ENCODE measurements at places on chromosomes 2 and 18.

DNA sequence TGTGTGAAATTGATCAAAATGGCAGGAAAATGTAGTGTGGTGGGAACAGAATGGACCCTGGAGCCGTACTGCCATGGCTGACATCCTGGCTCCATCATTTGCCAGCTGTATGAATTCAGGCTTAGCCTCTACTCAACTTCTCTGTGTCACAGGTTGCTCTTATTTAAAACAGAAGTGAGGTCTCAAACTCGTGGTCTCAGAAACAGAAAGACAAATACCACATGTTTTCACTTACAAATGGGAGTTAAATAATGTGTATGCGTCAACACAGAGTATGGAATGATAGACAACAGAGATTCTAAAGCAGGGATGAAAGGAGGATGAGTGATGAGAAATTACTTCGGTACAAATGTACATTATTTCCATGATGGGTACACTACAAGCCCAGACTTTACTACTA is 227.4 kb downstream of the DCC start:
- DNase-seq, result no peak

DNA sequence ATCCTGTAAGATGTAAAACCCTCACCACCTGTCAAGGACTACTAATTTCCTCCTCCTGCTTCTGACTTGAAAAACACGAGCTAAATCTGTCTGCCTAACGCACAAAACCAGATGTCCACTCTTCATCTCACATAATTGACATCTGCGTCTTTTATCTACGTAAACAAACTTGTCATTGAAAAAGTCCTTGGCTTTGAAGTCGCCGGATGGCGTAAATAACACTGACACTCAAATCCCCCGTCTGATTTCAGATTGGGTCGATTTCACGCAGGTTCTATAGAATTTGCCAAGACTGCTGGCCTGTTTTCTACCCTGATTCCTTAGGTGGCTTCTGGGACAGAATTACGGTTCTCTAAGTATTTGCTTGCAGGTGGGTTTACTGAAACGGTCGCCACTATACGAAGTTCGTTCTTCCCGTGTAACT is 539 bp upstream of the MOB4 start:
- no peak for DNase-seq

GRCh38 chr2:26172871-26173775 is at the start of gene GAREM2:
GAREM2 (plus strand) TSS chr2:26173088; CDS start chr2:26173221, 133 bp downstream.
- no peak for DNase-seq

DNA sequence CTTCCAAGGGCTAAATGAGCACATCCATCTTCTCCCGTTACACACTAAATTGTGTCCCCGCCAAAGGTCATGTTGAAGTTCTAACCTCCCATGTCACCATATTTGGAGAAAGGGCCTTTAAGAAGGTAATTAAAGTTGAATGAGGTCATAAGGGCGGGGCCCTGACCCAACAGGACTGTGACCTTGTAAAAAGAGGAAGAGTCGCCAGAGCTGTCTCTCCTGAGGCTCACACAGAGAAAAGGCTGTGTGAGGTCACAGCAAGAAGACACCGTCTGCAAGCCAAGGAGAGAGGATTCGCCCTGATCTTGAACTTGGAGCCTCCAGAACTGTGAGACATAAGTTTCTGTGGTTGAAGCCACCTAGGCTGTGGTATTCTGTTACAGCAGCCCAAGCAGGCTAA is 24.1 kb downstream of the TRABD2A start:
- no peak for DNase-seq

DNA sequence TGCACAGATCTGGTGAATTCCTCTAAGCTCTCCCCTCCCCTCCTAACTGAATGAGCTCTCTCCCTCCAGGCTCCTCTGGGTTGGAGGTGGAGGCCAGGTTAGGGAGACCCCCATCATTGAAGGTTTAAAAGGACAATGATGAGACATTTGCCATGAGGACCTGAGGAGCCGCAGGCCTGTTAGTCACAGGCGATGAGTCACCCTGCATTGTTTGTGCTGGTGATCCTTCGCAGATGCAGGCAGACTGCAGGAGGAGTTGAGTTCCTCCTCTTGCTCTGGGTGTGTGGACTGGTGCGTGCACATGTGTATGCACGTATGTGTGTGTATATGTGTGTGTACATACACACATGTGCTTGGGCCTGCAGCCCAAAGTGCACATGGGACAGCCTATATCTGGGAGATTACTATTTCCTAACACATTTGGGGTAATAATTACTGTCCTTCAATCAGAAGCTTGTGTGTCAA is 42.0 kb downstream of the MCFD2 start:
- no peak for DNase-seq

- no peak for DNase-seq
Observed at GRCh38 chr2:3199627-3200345, 177.8 kb downstream of the EIPR1 start.

GRCh38 chr2:207970826-207971180 is 54.5 kb downstream of the PLEKHM3 start:
- DNase-seq, result no peak

DNA sequence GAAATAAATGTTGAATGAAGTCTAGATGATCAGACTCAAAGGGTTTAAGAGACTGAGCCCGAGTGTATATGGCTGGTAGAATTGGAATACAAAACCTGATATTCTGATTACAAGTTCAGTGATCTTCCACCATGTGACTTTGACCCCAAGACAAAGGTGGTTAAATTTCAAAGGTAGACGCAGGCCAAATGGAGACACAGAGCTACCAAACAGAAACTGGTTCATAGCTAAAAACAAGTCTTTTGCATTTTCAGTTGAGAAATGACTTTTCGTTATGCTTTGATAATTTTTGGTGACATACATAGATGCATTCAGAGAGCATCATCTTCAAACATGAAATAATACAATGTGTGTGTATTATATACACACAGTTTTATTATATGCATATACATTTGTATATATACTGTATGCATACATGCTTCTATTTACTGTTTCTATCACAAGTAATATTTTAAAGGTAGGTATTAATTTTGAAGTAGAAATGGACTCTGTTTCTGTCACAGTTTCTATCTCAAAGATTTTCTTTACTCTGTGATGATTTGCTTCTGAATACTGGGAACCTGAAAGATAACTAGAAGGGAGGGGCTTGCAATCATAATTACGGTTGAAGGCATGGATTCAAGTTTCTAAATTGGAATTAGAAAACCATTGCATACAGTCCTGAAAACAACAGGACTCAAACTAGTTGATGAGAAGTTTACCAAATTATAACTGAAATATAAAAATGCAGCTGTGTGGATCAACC is 142.3 kb downstream of the ABCA12 start:
- DNase-seq, result no peak

GRCh38 chr2:49044350-49045079 is 109.8 kb downstream of the FSHR start:
- DNase-seq, result no peak

GRCh38 chr2:69214898-69215297 is 172.1 kb downstream of the GFPT1 start:
- no peak for DNase-seq

DNA sequence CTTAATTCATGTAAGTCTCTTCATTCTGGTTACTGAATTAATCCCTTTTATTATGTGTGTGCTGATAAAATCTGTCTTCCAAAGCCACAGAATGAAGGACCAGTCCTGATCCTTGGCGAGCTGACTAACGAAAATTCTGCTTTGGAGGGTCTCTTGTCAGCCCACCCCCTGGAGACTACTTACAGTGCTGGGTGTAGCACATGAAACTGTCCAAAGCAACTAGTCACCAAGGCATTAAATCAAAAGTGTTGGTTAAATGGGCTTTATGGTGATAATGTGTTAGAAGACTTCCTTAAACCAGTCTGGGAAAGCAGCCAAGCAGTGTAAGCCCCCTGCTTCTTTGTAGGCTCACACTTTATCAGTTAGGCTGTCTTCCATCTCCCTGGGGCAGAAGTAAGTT is 420.2 kb downstream of the SUCLG1 start:
- DNase-seq, result no peak

DNA sequence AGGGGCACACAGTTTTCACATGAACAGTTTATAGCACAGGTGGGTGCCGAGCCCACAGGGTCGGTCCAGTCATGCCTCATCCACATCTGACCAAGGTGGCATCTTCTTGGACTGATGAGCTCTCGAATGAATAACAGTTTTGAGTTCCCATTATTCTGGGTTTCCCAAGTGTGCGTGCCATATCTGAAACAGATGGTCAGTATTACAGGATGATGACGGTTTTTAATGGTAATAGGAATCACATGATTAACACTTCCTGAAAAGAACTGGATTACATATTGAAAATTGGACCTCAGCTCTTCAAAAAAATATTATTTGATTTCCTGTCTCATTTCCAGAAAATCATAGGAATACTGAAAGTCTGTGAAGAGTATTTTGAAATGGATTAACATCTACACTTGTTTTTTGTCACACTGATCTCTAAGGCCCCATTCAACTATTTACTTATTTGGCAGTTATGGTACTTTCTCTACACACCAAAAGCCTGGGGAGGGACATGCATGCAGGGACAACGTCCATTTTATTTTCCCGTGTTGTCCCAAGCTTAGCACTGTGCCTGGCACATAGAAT is 22.2 kb upstream of the NAB1 start:
- DNase-seq, result no peak

- DNase-seq, result no peak
Observed at GRCh38 chr2:105919191-105919811, 174.6 kb downstream of the NCK2 start.

DNA sequence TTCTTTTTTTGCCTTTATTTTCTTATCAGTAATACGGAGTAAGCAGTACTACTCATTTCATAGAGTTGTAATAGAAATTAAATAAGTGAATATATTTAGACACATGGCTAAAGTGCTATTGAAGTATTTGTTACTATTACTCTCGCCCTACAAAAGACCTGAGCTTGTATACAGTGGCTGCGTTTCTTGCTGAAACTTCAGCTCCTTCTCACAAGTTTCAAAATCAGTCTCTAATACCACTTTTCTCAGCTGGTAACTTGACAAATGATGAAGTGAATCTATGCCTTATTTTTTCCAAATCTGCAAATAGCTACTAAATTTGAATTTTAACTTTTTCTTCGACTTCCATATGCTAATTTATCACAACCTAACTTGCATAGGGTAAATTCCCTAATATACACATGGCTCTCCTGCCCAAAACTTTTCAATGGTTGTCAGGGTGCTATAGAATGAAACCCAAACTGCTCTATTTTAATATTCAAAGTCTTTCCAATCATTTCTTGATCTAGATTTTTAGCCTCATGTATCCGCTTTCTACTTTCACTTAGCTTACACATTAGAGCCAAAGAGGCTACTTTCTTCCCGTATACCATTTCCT is 347.8 kb upstream of the GULP1 start:
- DNase-seq, result no peak

GRCh38 chr2:67038195-67038594 is 358.9 kb upstream of the ETAA1 start:
- no peak for DNase-seq

DNA sequence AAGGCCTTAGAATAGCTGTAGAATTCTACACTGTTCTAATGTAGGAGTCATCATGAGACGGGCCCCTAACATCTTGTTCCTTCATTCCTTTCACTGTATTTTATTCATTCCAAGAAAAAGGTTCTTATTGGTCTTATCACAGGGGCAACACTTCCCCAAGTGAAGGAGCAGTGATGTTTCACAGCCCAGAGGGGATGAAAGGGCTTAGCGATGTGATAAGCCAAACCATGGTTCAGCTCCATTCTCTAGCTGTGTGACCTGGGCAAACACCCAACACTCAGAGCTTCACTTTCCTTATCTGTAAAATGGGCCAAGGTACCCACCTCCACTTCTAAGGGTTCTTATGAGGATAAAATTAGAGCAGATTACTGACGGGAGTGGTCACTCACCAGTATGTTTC is 25.4 kb upstream of the HS6ST1 start:
- no peak for DNase-seq

DNA sequence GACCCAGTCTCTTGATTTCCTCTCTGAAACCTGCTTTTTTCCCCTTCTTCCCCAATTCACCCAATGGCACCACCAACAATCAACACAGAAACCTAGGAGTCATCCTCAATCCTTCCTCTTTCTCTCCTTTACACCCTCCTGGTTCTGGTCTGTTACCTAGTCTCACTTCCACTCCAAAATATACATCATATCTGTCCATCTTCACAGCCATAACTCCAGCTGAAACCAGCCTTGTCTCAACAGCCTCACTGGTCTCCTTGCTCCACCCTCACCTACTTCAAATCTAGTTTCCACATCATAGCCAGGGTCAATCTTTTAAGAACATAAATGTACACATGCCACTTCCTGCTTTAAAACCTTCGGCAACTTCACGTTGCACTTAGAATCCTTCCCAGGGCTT is 11.8 kb upstream of the TWSG1 start:
- DNase-seq, result no peak

- no peak for DNase-seq
Observed at GRCh38 chr2:148990968-148991367, 47.5 kb upstream of the LYPD6B start.

DNA sequence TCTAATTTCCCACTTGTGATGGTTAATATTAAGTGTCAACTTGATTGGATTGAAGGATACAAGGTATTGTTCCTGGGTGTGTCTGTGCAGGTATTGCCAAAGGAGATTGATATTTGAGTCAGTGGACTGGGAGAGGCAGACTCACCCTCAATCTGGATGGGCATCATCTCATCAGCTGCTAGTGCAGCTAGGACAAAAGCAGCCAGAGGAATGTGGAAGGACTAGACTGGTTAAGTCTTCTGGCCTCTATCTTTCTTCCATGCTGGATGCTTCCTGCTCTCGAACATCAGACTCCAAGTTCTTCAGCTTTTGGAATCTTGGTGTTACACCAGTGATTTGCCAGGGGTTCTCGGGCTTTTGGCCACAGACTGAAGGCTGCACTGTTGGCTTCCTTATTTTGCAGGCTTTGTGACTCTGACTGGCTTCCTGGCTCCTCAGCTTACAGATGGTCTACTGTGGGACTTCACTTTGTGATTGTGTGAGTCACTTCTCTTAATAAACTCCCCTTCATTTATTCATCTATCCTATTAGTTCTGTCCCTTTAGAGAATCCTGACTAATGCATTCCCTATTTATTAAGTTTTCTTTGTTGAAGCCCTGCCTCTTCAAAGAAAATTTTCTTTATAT is 1087.5 kb upstream of the NXPH2 start:
- DNase-seq, result no peak

DNA sequence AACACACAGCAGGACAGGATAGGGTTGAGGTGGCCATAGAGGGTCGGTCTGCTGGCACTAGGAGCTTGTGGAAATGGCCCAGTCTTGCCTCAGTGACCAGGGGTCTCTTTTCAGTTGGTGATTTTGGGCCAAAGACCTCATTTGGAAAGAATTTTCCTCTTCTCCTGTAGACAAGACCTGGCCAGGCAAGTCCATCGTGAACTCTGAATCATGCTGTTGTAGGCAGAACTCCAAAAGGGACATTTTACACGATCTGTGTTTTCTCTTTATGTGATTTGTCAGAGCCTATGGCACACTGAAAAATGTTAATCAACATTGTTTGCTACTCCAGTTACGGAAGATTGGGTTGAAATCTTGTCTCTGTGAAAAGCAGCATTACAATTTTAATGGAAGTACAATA is 126.1 kb upstream of the PXDN start:
- DNase-seq, result no peak
